ENCODE measurements at places on chromosomes 4 and X.

DNA sequence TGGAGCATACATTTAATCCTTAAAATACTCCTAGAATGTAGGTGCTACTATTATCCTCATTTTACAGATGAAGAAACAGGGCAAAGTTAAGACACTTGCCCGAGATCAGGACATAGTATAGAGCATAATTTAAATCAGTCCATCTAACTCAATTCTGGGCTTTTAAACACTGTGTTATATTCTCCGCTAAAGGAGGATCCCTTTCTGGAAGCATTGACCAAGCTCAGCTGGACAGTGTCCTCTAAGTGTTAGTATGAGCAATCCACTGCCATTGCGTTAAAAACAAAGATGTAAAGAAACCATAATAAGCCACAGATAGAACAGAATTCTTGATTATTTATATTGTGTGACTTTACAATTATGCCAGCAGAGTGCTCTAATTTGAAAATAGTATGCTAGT lies 207.0 kb downstream of the ARHGAP24 start:
- no peak for DNase-seq

GRCh38 chr4:113114884-113115283 lies 65.4 kb downstream of the ANK2 start:
- no peak for DNase-seq

- no peak for DNase-seq
Observed at GRCh38 chr4:129899849-129900248, 803.9 kb downstream of the C4orf33 start.

GRCh38 chr4:69489856-69490255 lies 5.8 kb downstream of the UGT2B4 start:
- DNase-seq: no peak

GRCh38 chr4:152643153-152644035 lies 36.4 kb downstream of the TMEM154 start:
- no peak for DNase-seq

GRCh38 chr4:159702200-159702599 lies 599.3 kb downstream of the RAPGEF2 start:
- no peak for DNase-seq

- no peak for DNase-seq
Observed at GRCh38 chr4:142095886-142096605, 459.7 kb downstream of the IL15 start.

GRCh38 chrX:24528605-24529004 lies 63.5 kb downstream of the PDK3 start:
- no peak for DNase-seq

- no peak for DNase-seq
Observed at GRCh38 chrX:106397788-106398538, 213.8 kb upstream of the RADX start.

- DNase-seq: no peak
Observed at GRCh38 chr4:4477796-4478195, 64.1 kb downstream of the STX18 start.
